ENCODE measurements at places on chromosomes 3 and 15.

GRCh38 chr15:75143738-75144334 is 57.8 kb upstream of the C15orf39 start:
- DNase-seq, result no peak

DNA sequence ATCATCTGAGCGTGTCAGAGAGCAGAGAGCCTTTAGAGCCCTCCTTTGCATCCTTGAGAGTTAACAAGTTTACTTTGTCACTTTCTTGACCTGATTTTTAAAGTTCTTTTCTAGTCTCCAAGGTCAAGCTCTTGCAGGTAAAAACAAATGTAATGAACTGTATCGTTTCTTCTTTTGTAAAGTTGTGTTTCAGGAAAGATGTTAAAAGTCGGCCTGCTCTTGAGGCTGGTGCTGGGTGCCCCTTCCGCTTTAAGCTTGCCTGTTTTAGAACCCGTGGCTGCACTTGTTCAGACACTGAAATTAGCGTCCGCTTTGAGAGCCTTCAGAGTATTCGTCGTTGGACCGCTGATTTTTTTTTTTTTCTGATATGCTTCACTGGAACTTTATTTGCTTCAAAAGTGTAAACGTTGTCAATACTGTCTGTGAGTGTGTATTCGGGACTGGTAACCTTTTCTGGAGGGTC is 52.6 kb upstream of the ULK4 start:
- peak; percentile 18 for DNase-seq

DNA sequence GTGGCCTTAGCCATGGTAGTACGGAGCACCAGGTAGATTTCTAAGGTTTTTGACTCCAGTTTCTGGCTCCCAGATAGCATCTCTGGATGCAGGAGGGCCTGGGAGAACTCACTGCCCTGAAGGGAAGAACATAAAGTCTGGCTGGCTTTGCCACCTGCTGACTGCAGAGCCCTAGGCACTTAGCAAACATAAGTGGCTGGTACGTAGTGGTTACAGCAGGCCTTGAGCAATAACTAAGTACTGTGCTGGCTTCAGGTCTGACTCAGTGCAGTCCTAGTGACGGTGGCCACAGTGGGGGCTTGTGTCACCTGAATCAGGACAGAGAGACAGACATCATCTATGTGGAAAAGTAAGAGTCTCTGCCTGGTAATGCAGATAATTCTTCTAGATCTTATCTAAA is 871.1 kb downstream of the PDCD6IP start:
- DNase-seq, result no peak

DNA sequence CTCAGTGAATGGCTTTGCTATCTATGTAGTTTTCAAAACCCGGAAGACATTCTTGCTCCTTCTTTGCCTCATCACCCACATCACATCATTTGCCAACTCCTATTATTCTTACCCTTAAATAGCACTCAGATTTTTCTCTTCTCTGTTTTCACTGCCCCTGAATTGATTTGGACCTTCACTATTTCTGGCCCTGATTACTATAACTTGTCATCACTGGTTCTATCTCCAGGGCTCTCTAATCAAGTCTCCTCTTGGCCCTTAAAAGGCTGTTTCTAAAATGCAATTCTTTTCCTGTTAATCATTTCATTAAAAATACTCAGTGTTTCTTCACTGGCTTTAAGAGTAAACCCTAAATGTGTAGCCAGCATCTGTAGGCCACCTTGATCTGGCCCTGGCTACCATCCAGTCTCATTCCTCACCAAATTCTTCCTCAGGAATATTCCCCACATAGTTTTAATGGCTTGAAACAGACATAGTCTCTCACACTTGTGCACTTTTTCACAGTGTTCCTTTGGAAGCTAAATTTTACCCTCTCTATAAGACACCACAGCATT is 437.1 kb upstream of the CBLB start:
- no peak for DNase-seq

DNA sequence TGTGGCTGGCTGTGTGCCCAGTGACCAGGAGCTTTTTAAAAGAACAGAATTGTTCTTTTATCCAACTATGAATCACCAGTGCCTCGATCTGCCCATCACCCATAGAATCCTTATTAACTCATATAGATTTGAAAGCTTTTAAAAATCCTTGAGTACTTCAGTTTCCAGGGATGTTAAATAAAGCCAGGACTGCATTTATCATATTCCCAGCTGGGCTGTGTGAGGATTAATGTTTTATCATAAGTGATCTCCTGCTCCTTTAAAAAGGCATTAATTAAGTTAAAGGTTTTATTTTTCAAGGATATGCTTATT is 234.0 kb downstream of the MYRIP start:
- DNase-seq, result no peak

GRCh38 chr3:99789011-99789721 is 28.5 kb upstream of the CMSS1 start:
- no peak for DNase-seq

- no peak for DNase-seq
Measured at GRCh38 chr15:55133972-55134371, 62.8 kb downstream of the RSL24D1 start.

- no peak for DNase-seq
Measured at GRCh38 chr15:51580385-51580784, 42.2 kb downstream of the DMXL2 start.

Measured in CD4-positive, alpha-beta T cell treated with Interleukin-17A for 4 hours (primary cell).